NK-92 treated with Interleukin-12 subunit alpha and Interleukin-12 subunit beta, amount 100 ng/mL, for 24 hours (cell line): ENCODE measurements at places on chromosomes 13 and 19.

GRCh38 chr19:38494379-38494778 lies 60.9 kb downstream of the RYR1 start:
- no peak for DNase-seq

DNA sequence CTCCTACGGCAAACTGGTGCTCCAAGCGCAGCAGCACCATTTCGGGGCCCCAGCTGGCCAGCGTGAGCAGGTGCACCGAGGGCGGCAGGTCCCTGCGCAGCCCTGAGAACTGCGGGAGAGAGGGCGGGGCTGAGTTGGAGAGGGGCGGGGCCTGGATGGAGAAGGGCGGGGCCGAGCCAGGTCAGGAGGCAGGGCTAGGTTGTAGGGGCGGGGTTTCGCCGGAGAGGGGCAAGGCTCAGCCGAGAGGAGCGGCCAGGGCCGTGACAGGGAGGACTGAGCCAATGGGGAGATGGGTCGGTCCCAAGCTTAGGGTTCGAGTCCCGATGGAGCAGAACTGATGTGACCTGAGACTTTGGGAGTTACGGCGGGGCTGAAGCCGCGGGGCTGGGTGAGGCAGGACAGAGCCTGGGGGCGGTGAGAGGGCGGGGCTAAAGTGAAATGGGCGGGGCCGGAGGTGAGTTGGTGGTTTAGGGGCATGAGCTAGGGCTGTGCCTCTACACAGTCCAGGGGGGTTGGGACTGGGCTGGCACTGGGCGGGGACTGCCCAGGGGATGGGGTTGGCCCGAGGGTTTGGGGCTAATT lies 19.0 kb downstream of the MAN2B1 start:
- no peak for DNase-seq

- no peak for DNase-seq
These were observed 249.6 kb downstream of the TSHZ3 start for GRCh38 chr19:31099515-31100205.

GRCh38 chr13:40342901-40343300 lies 323.5 kb downstream of the FOXO1 start:
- DNase-seq, result no peak

DNA sequence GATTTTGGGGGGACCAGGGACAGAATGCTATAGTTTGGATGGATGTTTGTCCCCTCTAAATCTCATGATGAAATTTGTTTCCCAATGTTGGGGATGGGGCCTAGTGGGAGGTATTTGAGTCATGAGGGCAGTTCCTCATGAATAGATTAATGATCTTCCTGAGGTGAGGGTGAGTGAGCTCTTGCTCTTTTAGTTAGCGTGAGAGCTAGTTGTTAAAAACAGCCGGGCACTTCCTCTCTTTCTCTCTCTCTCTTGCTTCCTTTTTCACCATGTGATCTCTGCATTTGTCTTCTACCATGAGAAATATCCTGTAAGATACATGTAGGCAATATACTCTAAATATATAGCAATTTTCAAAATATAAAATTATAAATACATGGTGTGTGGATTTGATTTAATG lies 290.8 kb upstream of the PCDH9 start:
- DNase-seq, result no peak

- DNase-seq, result no peak
These were observed 6.0 kb downstream of the SSC5D start for GRCh38 chr19:55494172-55494761.

- no peak for DNase-seq
These were observed 45.0 kb downstream of the MYH14 start for GRCh38 chr19:50248413-50248812.

DNA sequence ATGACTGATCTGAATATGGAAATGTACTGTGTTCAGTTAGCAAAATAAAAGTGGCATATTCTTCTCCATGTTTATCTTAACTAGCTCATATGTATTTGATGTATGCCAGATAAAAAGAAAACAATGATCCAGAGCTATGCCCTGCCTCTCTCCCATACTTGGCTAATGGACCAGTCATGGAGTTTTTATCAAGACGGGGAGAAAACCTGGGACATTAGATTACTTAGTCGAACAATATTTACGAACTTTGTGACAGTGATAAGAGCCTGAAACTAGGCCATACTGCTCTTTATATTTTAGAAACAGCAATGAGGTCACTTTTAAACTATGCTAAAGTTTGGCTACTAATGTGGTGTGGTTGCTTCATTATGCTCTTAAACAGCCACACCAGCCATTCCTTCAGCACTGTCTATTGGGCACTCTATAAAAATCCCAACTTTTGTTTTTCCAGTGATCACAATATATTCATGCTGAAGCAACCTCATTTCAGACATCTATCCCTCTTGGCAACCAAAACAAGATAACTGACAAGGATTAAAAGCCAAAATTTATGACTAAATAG lies 265.0 kb downstream of the FGF14 start:
- no peak for DNase-seq

DNA sequence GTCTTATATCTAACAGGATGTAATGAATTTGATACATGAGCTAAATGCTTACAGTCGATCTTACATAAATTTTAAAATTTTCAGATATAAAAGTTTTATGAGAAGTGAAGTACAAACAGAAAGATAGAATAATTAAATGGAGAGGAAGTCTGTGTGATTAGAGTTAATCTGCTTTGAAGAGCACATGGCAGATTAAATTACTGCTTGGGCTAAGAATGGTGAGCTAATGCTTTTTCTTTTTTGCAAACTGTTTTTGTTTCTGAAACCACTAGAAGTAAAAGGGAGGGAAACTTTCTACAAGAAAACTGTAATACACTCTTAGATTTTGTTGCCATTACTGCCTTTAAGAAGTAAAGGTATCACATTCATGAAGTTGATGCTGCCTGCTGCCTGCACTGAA lies 96.3 kb upstream of the SPRY2 start:
- no peak for DNase-seq

DNA sequence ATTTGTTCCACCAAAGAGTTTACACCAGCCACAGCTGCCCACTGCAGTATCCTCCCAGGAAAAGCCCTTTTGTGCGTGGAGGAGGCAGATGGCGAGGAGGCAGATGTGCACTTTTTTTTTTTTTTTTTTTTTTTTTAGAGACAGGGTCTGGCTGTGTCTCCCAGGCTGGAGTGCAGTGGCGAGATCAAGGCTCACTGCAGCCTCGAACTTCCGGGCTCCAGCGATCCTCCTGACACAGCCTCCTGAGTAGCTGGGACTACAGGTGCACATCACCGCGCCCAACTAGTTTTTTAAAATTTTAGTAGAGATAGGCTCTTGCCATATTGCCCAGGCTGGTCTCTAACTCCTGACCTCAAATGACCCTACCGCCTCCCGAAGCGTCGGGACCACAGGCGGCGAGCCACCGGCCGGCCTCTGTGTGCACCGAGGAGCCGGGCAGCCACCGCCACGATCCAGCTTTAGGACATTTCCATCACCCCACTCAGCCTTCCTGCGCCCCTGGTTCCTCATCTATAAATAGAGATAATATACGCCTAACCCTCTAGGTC lies 563 bp upstream of the PDCD5 start:
- no peak for DNase-seq

DNA sequence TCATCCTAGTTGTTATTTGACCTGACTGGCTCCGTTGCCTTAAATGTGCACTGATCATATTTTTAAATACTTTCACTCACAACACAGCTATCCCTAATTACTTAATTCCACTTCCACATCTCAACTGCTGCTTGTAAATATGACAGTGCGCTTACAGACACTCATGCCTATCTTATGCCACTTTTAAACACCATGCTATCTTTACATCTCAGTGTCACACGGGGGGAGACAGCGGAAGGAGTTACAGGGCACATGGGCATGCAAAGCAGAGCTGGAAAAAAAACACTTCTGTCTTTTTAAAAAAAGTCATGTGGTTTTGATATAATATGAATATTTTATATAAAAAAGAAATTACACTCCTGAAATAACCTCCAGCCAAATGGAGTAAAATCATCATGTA lies 44.1 kb downstream of the SMAD9 start:
- DNase-seq, result no peak

DNA sequence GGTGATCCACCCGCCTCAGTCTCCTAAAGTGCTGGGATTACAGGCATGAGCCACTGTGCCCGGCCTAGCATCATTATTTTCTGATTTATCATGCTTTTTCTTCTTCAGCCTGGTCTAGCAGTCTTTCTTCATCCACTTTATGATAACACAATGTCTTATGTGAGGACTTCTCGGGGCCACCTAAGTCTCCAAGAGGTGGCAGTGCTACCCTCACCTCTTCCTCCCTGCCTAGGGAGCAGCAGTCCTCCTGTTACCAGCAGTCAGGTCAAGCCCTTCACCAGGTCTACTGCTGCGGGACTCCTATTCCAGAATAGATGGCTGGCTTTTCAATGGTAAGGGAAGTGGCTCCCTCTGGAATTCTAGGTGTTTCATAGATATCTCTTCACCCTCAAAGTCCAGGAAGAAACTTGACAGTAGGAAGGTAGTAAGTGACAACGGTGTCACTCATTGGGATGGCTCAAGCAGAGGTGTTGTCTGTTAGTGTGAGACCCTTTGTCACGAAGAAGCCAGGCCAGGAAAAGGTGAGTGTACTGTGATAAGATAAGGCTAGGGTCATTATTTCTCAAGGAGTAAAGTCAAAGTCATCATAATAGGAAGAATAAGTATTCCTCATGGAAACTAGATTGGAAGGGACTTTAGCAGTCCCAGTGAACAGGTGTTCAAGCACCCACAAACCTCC lies 164.0 kb downstream of the KLF5 start:
- no peak for DNase-seq

DNA sequence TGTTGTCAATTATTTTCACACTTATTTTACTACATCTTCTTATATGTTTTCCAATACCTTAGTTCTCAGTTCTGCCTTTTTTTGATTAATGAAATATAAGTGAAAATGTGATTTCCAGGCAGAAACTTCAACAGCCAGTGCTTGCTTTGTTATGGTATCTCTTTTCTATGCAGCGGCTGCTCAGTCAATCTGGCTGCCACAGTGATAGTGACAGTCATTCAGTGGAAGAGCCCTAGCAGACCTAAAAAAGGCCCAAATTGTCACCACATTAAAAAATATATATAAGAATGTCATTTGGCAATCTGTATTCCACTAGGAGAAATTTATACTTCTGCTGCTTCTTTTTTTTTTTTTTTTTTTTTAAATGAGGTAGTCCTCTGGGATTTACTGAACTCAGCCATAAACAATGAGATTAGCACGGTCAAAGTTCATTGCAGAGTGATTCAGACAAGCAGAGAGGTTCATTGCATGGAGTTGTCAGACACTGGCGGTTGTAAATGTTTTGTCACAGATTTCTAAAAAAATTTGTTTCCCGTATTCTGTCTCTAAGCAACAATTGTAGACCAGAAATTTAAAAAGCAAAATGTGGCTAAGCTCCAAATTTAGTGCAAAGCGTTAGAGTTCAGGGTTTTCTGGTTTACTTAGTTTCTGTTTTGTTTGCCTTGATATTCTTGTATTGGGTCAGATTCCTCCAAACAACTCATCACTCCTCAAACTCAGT lies 94.7 kb upstream of the PRR20A start:
- DNase-seq, result no peak

DNA sequence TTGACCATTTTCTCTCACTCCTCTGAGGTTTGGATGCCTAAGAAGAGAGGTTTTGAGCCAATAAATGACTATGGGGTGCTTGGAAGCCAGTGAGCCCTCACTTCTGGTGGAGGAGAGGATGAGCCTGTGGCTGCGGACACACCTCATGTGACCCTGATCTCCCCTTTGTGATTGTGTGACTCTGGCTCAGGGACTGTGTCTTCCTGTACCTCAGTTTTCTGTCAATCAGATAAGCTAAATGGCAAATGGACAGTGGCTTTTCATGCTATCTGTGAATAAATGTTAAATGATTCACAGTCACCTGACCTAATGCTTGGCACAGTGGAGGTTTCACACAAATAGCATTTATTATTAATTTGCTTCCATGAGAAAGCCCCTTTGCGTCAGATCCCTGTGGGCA lies 2.7 kb downstream of the PSG8 start:
- DNase-seq, result no peak

- DNase-seq, result no peak
These were observed 13.7 kb downstream of the BCAT2 start for GRCh38 chr19:48797103-48797502.

GRCh38 chr19:35408284-35409171 lies 37.7 kb downstream of the GPR42 start:
- no peak for DNase-seq

- DNase-seq, result no peak
These were observed 347.2 kb upstream of the ARGLU1 start for GRCh38 chr13:106915146-106915545.

GRCh38 chr13:41054212-41054877 lies 7.0 kb upstream of the WBP4 start:
- DNase-seq, result no peak

GRCh38 chr13:26025771-26026170 lies 26.0 kb downstream of the SHISA2 start:
- no peak for DNase-seq

DNA sequence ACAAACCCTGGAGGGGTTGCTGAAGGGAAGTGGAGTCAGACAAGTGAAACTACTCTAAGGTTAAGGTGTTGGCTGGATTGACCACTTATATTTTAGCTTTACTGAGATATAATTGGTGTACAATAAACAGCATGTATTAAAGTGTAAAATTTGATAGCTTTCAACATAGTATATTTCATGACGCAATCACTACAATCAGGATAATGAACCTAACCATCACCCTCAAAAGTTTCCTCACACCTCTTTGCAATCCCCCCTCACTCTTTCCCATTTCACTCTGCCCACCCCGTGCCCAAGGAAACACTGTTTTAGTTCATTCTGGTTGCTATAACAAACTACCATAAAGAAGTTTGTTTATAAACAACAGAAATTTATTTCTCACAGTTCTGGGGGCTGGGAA lies 508.0 kb downstream of the FGF9 start:
- no peak for DNase-seq

DNA sequence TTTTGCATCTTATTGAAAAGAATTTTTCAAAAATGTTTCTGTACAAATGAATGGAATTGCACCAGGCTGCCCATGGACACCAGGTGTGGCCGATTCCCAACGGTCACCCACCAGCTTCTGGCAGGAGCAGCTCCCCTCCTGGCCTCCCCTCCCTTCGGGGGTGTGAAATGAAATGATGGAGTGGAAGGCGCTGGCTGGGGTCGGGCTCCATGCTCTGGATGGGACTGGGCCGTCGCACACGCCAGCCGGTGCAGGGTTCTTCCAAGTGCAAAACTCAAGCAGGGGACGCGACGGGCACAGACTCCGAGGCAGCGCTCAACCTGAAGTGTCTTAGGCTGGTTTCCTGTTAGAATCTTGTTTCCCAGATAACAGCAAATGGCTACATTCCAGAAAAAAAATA lies 21.9 kb downstream of the C19orf44 start:
- DNase-seq, result no peak

- no peak for DNase-seq
These were observed 9.1 kb downstream of the FFAR2 start for GRCh38 chr19:35457173-35457572.

GRCh38 chr13:110607675-110608224 lies 7.6 kb upstream of the NAXD start:
- DNase-seq, result no peak

- no peak for DNase-seq
These were observed 19.1 kb downstream of the KLF12 start for GRCh38 chr13:74115133-74115532.

DNA sequence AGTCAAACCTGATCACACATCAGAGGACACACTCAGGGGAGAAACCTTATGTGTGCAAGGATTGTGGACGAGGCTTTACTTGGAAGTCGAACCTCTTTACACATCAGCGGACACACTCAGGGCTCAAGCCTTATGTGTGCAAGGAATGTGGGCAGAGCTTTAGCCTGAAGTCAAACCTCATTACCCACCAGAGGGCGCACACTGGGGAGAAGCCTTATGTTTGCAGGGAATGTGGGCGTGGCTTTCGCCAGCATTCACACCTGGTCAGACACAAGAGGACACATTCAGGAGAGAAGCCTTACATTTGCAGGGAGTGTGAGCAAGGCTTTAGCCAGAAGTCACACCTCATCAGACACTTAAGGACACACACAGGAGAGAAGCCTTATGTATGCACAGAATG lies 8.2 kb upstream of the ZNF527 start:
- no peak for DNase-seq
